ENCODE measurements at places on chromosomes 3 and 15.

GRCh38 chr15:66831801-66832390 lies 129.9 kb downstream of the SMAD6 start:
- DNase-seq = no peak

- peak; percentile 43 for DNase-seq
Observed at GRCh38 chr3:49411535-49411967, 225 bp downstream of the RHOA start.

DNA sequence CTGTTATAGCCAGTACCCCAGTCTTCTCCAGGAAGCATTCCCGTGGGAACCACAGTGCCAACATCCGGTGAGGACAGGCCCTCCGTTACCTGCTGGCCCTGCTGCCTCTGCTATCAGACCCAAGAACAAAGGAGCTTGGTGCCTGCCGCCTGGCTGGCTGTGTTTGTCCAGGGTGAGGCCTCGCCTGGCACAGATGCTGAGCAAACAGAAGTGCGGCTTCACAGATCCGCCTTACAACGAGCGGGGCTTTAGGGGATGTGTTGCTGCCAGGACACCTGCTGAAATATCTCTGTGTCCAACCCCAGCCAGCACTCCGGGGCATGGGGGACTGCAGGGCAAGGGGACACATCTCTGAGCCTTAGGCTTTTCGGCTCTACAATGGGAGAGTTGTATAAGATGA lies 2.2 kb upstream of the EPHB3 start:
- no peak for DNase-seq

- no peak for DNase-seq
Observed at GRCh38 chr3:70550723-70551319, 238.4 kb upstream of the MDFIC2 start.

- no peak for DNase-seq
Observed at GRCh38 chr15:90232941-90233386, 777 bp downstream of the CIB1 start.

- DNase-seq = no peak
Observed at GRCh38 chr3:76872999-76873398, 166.9 kb upstream of the ROBO2 start.

DNA sequence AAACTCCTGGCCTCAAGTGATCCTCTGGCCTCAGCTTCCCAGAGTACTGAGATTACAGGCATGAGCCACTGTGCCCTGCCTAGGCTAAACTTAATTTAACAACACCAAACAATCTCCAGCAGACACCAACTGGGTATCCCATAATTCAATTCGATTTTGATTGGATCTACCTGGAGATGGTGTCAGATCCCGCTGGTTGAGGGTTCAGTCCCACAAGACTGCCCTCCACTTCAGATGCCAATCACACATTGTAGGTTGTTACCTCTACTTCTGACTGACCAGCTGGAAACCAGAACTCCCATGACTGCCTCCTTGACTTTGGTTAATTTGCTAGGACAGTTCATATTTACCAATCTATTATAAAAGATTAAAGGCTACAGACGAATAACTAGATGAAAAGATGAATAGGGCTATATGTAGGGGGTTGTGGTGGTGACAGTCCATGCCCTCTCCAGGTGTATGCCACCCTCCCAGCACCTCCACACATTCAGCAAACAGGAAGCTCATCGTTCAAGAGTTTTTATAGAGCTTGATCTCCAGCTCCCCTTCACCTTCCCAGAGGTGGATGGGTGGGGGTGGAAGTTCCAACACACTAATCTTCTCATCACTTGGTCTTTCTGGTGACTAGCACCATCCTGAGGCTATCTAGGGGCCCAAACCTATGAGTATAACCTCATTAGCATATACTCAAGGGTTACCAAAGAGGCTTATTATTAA lies 9.3 kb downstream of the B2M start:
- no peak for DNase-seq

- DNase-seq = no peak
Observed at GRCh38 chr3:31953091-31953490, 28.0 kb downstream of the OSBPL10 start.

- DNase-seq = no peak
Observed at GRCh38 chr15:31049682-31050615, 51.6 kb downstream of the TRPM1 start.

GRCh38 chr3:155744010-155744625 lies 753 bp downstream of the PLCH1 start:
- DNase-seq = no peak

GRCh38 chr15:42286445-42287029 lies 13.3 kb upstream of the TMEM87A start:
- DNase-seq = no peak

DNA sequence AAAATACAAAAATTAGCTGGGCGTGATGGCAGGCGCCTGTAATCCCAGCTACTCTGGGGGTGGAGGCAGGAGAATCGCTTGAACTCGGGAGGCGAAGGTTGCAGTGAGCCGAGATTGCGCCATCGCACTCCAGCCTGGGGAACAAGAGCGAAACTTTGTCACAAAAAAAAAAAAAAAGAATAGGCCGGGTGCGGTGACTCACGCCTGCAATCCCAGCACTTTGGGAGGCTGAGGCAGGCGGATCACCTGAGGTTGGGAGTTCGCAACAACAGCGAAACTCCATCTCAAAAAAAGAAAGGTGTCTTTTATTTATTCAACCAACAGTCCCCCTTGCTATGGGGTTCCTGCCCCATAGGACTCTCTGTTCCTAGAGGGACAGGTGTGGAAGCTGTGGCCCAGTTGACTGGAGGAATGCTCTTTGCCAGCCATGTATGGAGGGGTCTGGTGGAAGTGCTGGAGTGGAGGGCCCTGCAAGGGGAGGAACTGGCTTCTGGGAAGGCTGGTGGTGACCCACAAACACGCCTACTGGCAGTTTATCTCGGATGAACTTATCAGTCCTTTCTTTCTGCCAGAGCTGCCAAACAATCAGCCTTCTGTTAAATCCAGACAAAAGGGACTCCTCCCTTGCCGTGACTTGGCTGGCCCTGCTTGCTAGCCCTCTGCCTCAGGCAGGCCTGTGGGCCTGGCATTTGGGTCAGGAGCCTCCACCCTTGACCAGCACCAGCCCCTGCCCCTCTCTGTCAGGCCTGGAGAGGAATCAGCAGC lies 4.6 kb upstream of the DAG1 start:
- peak; percentile 69 for DNase-seq

DNA sequence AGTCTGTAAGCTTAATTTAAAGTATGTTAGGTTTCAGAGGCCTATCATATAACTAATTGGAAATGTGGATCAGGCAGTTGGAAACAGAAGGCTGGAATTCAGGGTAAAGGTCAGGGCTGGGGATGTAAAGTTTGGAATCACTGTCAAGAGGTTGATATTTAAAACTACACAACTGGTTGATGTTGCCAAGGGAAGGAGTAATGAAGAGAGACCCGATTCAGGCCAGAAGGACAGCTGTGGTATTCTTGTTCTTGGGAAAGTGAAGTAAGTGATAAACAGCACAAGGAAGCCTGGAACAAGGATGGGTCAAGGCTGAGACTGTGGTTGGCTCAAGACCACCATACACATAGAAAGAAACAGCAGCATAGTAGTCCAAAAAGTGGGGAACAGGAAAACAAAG lies 654.2 kb downstream of the NTRK3 start:
- no peak for DNase-seq

DNA sequence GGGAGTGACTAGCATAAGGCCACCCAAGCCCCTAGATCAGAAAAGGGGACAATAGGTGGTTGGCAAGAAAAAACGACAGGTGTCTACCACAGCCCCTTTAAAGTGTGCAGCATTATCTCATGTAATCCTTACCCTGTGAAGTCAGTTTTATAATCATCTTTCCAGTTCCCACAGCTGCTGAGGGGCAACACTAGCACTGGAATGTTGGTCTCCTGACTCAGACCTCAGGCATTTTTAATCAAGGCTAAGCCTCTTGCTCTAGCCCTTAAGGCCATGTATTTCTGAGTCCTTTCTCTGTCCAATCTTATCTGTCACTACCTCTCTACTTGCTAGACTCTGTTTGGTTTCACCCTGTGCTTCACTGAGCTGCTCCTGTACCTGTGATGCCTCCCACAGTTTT lies 171.7 kb downstream of the TLE3 start:
- DNase-seq = no peak

GRCh38 chr3:69791106-69791505 lies 51.8 kb downstream of the MITF start:
- DNase-seq = no peak

- DNase-seq = no peak
Observed at GRCh38 chr3:122312826-122313225, 12.2 kb upstream of the CSTA start.

GRCh38 chr15:44792715-44793114 lies 56.4 kb downstream of the TRIM69 start:
- DNase-seq = no peak

DNA sequence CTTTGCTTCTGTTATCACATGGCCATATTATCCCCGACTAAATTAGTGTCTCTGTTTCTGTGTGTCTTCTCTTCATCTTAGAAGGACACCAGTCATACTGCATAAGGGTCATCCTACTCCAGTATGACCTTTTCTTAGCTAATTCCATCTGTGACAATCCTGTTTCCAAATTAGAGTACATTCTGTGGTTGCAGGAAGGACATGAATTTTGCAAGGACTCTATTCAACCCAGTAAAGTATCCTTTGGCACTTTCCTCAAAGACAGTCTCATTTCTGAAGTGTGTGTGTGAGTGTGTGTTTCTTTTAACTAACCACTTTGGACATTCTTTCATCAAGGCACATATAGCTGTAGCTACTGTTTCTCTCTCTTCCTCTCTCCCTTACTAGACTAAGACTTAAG lies 15.2 kb upstream of the MME start:
- no peak for DNase-seq

- DNase-seq = peak; percentile 89
Observed at GRCh38 chr15:70628549-70628896, 134.8 kb downstream of the UACA start.

DNA sequence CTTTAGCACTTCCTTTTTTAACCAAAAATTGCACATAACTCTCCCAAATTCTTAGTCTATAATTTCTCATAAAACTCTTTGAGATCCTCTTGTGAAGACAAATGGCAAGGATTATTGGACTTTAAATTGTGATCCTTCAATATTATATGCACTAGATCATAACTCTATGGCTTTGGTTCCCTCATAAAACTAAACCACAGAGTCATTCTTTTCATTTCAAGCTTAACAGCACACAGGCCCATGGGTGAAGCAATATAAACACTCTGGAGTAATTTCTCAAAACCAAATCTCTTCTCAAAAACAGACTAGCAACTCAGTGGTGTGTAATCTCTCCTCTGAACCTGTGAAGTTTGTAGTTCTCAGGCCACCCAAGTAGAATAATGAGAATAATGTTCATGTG lies 171.0 kb upstream of the NECTIN3 start:
- DNase-seq = no peak

DNA sequence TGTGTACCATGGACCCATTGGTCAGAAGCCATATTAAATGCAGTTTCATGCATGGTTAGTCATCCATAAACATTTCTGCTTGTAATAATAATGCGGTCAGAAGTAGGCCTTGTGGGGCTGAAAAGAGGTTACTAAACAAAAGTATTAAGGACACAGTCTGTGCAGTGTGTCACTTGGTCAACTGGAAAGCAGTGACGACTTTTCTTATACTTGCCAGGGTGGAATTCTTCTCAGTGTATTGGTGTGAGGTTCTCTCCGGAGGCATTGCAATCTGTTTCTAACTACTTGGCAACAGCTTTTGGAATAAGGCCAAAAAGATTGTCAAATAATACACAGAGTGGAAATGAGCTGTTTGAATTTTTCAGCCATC lies 46.8 kb downstream of the CHL1 start:
- DNase-seq = no peak

- DNase-seq = no peak
Observed at GRCh38 chr3:123783050-123783689, 101.0 kb downstream of the MYLK start.

GRCh38 chr3:41327718-41328117 lies 128.4 kb downstream of the CTNNB1 start:
- DNase-seq = no peak

DNA sequence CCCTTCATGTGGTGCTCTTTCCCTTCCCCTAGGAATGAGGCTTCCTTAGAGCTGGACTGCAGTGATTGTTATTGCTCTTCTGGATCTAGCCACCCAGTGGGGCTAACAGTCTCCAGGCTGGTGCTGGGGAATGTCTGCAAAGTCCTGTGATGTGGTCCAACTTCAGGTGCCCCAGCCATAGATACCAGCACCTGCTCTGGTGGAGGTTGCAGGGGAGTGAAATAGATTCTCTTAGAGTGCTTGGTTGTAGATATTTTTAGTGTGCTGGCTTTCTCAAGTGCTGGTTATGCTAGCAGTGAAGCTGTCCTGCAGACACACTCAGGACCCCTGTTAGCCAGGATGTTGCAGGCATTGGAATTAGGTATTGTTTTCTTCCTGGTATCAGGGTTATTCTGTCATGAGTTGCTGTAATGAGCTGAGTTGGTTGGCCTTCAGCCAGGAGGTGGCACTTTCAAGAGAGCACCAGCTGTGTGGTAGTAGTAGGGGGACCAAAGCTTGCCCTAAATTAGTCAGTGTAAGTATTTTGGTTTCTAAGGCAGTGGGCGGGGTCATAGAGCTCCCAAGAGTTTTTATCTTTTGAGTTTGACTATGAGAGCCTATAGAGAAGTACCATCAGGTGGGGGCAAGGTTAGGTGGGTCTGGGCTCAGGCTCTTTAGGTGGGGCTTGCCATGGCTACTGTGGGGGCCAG lies 317.5 kb upstream of the SGO1 start:
- no peak for DNase-seq

DNA sequence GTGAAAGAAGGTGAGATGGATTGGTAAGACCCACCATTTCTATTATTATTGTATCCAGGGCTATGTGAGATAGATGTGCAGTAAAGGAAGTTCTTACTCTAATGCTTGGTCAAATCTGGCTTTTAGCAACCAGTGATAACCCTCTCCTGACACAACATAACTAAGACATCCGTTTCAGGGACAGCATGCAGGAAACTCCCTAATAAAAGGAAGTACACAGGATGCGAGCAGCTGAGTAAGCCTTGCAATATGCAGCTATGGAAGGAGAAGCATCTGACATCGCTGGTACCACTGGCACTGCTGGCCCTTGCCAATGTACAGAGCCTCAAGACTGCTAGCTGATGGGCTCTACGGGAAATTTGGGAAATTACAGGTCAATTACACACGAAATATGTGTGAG lies 662.3 kb downstream of the NR2F2 start:
- DNase-seq = no peak

DNA sequence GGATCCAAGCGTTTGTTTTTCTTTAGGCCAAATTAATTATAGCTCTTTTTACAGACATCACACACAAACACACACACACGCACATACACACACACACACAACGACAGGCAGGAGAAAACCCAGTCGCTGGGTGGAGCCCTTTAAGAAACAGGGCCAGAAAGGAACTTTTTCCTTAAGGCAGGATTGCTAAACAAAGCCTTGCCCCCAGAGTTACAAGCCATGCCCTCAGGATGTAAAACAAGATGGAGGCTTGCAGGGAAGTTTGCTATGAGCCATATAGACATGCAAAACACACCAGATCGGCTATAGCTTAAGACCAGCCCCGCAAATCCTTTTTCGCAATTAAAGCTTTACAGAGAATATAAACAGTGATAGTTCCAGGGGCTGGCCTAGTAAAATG lies 16.3 kb upstream of the IQCF2 start:
- no peak for DNase-seq

GRCh38 chr3:10194328-10195071 lies 29.8 kb downstream of the IRAK2 start:
- no peak for DNase-seq

GRCh38 chr3:75136100-75136897 lies 521.8 kb upstream of the CNTN3 start:
- peak; percentile 60 for DNase-seq
